ENCODE measurements at places on chromosomes 6 and 20. TPM values are rescaled to one million over a fixed set of nuclear protein-coding genes. Genes with fewer than 3 reads are reported as not detected.

Gene RAD21L1
- not detected for total RNA-seq

Gene FERMT1
- total RNA-seq, result 2.0 TPM

DNA sequence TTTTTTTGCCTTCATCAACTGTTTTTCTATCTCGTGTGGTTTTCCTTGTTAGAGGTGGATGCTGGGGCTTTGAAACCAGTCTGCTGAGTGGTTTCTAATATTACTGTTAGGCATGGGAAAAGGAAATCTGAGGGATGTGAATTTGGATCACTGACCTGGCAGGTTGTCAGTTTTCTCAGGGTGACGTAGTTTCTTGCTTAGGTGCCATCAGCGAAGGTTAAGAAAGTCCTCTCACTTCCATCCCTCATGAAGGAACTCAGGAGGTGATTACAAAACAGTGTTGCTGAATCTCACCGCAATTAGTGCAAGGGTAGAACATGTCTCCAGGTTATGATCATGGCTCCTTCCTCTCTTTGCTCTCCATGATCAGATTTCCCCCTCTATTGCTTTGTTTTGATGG is 135.9 kb downstream of the SOX4 start:
- no peak for DNase-seq

DNA sequence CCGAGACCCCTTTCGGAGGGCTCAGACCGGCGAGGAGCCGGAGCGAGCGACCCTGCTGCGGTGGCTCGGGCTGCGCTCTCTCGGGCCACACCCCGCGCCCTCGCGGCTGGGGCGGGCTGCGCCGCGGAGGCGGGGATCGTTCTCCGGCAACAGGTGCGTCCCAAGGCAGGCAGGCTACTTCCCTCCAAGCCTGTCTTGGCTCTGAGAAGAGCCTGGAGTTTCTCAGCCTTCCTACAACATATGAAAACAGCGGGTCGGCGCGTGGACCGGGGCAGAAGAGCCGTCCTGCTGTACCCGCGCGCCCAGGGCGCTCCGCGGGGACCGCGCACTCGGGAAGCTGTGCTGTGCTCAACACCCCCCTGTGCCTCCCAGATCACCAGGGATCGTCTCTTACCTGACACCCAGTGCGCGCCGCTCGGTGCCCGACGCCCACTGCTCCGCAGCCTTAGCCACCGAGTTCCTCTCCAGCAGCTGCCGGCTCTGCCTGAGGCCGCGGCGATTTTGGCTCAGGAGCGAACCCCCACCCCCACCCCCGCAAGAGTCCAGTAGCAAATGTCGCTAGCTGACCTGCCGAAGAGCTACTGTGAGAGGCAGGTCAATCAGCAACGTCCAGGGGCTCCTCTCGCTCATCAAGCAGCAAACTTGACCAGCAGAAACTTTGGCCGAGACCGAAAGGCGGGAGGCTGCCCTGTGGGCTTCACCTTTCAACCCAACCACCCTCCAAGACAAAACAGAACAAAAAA is 3.7 kb upstream of the OLIG3 start:
- DNase-seq, result no peak

GRCh38 chr20:9323622-9324021 is 190.8 kb upstream of the LAMP5 start:
- no peak for DNase-seq
